Chondrocyte (in vitro differentiated cells): ENCODE measurements at places on chromosomes 3 and 15.

DNA sequence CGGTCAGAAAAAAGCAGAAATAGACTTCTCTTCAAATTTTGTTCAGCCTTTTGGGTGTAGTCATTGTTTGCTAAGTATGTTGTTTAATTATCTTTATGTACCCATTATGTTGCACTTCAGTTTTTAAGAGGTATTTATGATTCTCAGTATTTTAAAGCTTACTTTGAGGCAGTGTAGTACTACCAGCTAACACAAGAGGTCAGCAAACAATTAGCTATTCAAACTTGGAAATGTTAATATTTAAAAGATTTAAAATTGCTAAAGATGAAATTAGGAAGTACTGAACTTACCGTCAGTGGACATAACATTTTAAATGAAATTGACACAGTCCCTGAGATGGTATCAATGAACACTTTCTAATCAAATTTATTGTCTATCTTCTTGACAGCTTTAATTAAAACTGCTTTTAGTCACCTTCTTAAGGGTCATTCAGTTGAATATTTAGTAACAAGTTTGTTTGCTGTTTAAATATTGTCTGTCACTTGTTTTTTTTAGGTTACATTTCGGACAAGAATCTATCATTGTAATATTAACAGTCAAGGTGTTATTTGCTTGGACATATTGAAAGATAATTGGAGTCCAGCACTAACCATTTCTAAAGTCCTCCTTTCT is 28.1 kb downstream of the NKIRAS1 start:
- peaks cover 5% of the 10 kb centered on the region for H3K36me3 ChIP-seq
- no peak overlapping the region for H3K4me3 ChIP-seq

GRCh38 chr3:23344886-23345285 is 141.8 kb downstream of the UBE2E2 start:
- peaks cover 2% of the 10 kb centered on the region for H3K36me3 ChIP-seq
- peaks cover 7% of the 10 kb centered on the region for H3K4me1 ChIP-seq
- DNase-seq = no peak
- no peaks in the 10 kb centered on the region for H3K27me3 ChIP-seq

- no peak overlapping the region for H3K4me3 ChIP-seq
- H3K36me3 ChIP-seq = peaks cover 12% of the 10 kb centered on the region
- H3K27ac ChIP-seq = no peak overlapping the region
- no peak for DNase-seq
These were observed 93.0 kb upstream of the C2CD4B start for GRCh38 chr15:62257996-62258521.

GRCh38 chr3:34189133-34189532 is 390.7 kb downstream of the PDCD6IP start:
- no peak overlapping the region for H3K27ac ChIP-seq
- no peaks in the 10 kb centered on the region for H3K36me3 ChIP-seq
- H3K4me3 ChIP-seq = no peak overlapping the region
- no peak for DNase-seq
- H3K27me3 ChIP-seq = no peaks in the 10 kb centered on the region

DNA sequence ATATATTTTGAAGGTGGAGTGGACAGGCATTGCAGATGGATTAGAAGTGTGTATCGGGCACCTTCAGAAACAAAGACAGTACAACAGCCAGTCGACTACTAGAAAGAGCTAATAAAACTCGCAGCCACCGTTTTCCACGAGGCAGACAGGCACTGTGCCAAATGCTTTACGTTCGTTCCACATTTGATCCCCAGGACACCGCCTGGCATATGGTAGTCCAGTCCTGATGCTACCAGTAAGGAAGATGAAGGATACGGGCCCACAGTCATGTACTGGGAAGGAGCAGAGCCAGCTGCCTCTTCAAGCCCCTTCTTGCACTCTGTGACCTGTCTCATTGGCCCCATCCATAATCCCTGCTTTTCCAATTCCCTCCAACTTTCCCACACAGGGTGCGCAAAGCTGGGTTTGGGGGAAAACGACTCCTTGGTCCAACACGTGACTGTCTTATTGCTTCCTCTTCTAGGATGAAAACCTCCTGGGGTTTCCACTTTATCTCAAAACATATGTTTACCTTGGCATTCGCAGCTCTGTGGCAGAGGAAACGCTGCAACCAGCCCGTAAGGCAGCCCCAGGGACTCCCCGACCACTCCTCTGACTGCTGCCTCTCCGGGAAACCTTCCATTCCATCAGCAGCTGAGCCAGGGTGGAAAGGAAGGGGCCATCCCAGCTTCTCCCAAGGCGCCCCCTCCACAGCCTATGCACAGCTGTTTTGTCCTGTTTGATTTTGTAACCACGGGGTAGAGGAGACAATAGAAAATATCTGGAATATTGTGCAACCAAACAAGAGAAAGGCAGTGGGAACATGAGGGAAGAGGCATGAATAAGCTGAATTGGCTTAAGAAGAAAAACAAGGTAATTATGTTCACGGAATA is 107.4 kb downstream of the ADAMTS17 start:
- peaks cover 15% of the 10 kb centered on the region for H3K4me1 ChIP-seq
- peak overlapping the region; percentile 18 for H3K27ac ChIP-seq
- DNase-seq = no peak
- H3K27me3 ChIP-seq = peaks cover 5% of the 10 kb centered on the region
- H3K36me3 ChIP-seq = peaks cover 3% of the 10 kb centered on the region
- H3K4me3 ChIP-seq = no peak overlapping the region

- no peak overlapping the region for H3K4me3 ChIP-seq
- no peak for DNase-seq
- no peaks in the 10 kb centered on the region for H3K36me3 ChIP-seq
- no peaks in the 10 kb centered on the region for H3K27me3 ChIP-seq
- H3K27ac ChIP-seq = no peak overlapping the region
These were observed 103.0 kb upstream of the TBL1XR1 start for GRCh38 chr3:177300039-177300833.

DNA sequence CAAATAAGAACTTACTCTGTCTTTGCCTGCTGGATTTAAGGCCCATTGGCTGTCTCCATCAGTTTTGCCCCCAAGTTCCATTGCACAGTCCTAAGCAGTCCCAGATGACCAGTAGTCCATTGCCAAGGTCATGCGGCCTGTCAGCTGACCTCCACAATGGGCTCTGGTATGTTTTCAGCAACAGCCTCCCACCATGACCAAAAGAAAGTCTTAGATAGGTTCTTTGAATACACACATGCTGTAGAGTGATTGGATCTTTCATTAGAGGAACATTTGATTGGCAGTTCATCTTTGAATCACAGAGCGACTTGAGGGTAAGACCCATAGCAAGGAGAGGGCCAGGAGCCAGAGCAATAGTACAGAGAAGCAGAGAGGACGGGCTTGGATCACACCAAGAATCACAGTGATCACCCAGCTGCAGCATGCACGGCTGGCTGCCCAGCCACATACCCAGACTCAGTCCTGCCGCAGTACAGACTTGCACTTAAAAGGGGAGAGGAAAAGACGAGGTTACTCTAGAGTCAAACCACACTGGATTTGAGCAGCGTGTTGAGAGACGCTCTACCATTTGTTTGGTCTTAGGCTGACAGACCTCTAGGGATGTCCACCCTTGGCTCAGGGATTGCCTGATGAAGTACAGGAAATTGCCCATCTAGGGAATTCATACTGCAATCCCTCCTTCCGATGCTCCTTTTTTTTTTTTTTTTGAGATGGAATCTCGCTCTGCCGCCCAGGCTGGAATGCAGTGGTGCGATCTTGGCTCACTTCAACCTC is 50.4 kb downstream of the APH1B start:
- H3K27ac ChIP-seq = no peak overlapping the region
- no peak overlapping the region for H3K4me3 ChIP-seq
- DNase-seq = no peak
- peaks cover under 1% of the 10 kb centered on the region for H3K36me3 ChIP-seq
- no peaks in the 10 kb centered on the region for H3K27me3 ChIP-seq
- peaks cover 24% of the 10 kb centered on the region for H3K4me1 ChIP-seq

GRCh38 chr15:63553388-63553791 is 43.8 kb upstream of the FBXL22 start:
- peaks cover 7% of the 10 kb centered on the region for H3K36me3 ChIP-seq
- peak overlapping the region; percentile 54 for H3K4me3 ChIP-seq
- H3K27ac ChIP-seq = peak overlapping the region; percentile 96
- H3K4me1 ChIP-seq = peaks cover 35% of the 10 kb centered on the region
- no peaks in the 10 kb centered on the region for H3K27me3 ChIP-seq
- no peak for DNase-seq

- H3K4me1 ChIP-seq = peaks cover 14% of the 10 kb centered on the region
- DNase-seq = no peak
- peaks cover 48% of the 10 kb centered on the region for H3K27me3 ChIP-seq
- peak within 1 kb of the TSS; percentile 74 for H3K4me3 ChIP-seq
- no peak within 1 kb of the TSS for H3K27ac ChIP-seq
- H3K36me3 ChIP-seq = peaks cover 4% of the 10 kb centered on the region
These were observed at the start of gene MINAR1 for GRCh38 chr15:79431636-79432344. Gene MINAR1 (plus strand): TSS chr15:79432336. CDS start chr15:79456148, 23,812 bp downstream.

GRCh38 chr3:99868311-99868646 is 50.6 kb downstream of the CMSS1 start:
- H3K4me1 ChIP-seq = peaks cover 95% of the 10 kb centered on the region
- no peak for DNase-seq
- H3K27me3 ChIP-seq = no peaks in the 10 kb centered on the region
- H3K36me3 ChIP-seq = peaks cover 25% of the 10 kb centered on the region
- H3K4me3 ChIP-seq = no peak overlapping the region
- H3K27ac ChIP-seq = peak overlapping the region; percentile 96

DNA sequence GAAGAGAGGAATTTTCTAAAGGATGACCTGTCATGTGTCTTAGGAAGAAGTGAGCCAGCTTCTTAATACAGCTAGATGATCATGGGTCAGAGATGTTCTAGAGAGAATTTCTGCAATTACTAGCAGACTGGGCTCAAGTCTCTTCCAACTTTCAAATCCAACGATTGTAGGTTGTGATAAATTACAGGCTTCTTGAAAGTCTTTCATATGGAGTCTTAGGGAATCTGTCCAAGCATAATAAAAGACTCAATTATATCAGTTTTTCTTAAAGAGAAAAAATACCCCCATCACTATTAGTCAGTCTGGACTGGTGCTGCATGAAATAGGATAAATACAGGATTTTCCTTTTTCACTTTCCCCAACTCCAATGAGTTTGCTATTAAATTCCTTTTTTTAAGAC is 59.1 kb downstream of the DRD3 start:
- H3K4me3 ChIP-seq = no peak overlapping the region
- H3K27me3 ChIP-seq = no peaks in the 10 kb centered on the region
- DNase-seq = no peak
- no peak overlapping the region for H3K27ac ChIP-seq
- H3K36me3 ChIP-seq = no peaks in the 10 kb centered on the region

GRCh38 chr3:42640771-42641370 is 12.6 kb upstream of the ZBTB47 start:
- DNase-seq = no peak
- no peaks in the 10 kb centered on the region for H3K27me3 ChIP-seq
- H3K4me1 ChIP-seq = no peaks in the 10 kb centered on the region
- H3K36me3 ChIP-seq = peaks cover 30% of the 10 kb centered on the region
- peak overlapping the region; percentile 42 for H3K27ac ChIP-seq
- H3K4me3 ChIP-seq = no peak overlapping the region

DNA sequence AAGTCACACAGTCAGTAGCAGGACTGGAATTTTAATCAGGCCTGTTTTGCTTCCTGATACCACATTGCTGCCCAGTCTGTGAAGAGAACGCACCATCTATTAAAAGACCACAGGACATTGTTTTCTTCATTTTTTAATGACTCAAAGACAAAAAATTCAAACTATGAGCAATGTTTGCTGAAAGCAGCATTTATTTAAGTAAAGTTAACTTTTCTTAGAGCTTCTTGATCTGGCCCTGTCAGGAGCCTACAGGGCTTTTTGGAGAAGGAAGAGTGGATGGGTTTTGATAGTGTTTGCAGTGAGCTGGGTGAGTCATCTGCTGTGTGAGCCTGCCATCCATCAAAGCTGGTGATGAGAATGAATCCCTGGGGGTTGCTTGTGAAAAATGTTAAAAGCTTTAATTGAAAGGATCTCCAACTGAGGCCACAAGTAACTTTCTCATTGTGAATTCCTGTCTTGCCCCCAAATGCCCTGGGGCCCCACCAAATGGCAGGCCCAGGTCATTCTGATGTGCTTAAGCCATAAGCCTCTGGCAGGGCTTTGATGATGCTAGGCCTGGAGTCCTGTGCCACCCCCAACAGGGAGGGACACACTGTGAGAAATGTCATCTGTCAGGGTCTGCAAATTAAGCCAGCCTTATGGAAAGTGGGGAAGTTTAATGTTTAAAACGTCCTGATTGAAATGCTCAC is 136.2 kb upstream of the PFN2 start:
- H3K27me3 ChIP-seq = no peaks in the 10 kb centered on the region
- no peak for DNase-seq
- H3K4me3 ChIP-seq = no peak overlapping the region
- H3K36me3 ChIP-seq = no peaks in the 10 kb centered on the region
- peaks cover 44% of the 10 kb centered on the region for H3K4me1 ChIP-seq
- peak overlapping the region; percentile 91 for H3K27ac ChIP-seq

GRCh38 chr15:97077975-97078374 is 747.5 kb downstream of the NR2F2 start:
- peaks cover 30% of the 10 kb centered on the region for H3K27me3 ChIP-seq
- no peak overlapping the region for H3K4me3 ChIP-seq
- peaks cover 2% of the 10 kb centered on the region for H3K36me3 ChIP-seq
- no peak overlapping the region for H3K27ac ChIP-seq

- H3K36me3 ChIP-seq = no peaks in the 10 kb centered on the region
- no peak overlapping the region for H3K4me3 ChIP-seq
- no peaks in the 10 kb centered on the region for H3K27me3 ChIP-seq
- no peaks in the 10 kb centered on the region for H3K4me1 ChIP-seq
These were observed 283.2 kb upstream of the STT3B start for GRCh38 chr3:31249545-31249944.

- H3K4me3 ChIP-seq = peak overlapping the region; percentile 44
- H3K27ac ChIP-seq = peak overlapping the region; percentile 93
- DNase-seq = no peak
- H3K27me3 ChIP-seq = no peaks in the 10 kb centered on the region
These were observed 26.2 kb downstream of the RARB start for GRCh38 chr3:25454005-25454927.

DNA sequence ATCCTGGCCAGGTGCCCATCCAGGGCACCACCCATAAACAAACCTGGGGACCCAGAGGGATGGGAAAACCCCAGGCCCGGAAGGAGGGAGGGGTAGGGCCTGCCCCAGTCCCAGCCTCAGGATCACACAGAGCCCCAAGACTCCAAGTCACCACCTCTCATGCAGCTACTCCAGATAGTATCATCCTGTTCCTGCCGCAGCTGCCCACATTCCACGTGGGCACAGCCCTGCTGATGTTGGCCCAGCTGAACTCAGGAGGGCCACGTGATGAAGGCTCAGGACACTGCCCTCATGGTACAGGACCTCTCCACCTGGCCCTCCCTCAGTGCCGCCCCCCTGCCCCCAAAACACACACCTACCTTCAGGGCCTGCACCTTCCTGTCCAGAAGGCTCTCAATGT is 69.5 kb downstream of the CACNA2D2 start:
- H3K36me3 ChIP-seq = no peaks in the 10 kb centered on the region
- H3K27me3 ChIP-seq = peaks cover 30% of the 10 kb centered on the region
- H3K4me3 ChIP-seq = no peak overlapping the region
- DNase-seq = no peak
- H3K27ac ChIP-seq = no peak overlapping the region
- H3K4me1 ChIP-seq = no peaks in the 10 kb centered on the region

- no peaks in the 10 kb centered on the region for H3K27me3 ChIP-seq
- H3K36me3 ChIP-seq = no peaks in the 10 kb centered on the region
- peaks cover 17% of the 10 kb centered on the region for H3K4me1 ChIP-seq
- no peak for DNase-seq
These were observed 14.5 kb downstream of the EFCAB12 start for GRCh38 chr3:129413687-129414506.

GRCh38 chr3:183350164-183350563 is 78.3 kb downstream of the MCF2L2 start:
- DNase-seq = no peak
- H3K4me3 ChIP-seq = no peak overlapping the region
- peaks cover 5% of the 10 kb centered on the region for H3K36me3 ChIP-seq
- H3K27me3 ChIP-seq = peaks cover 2% of the 10 kb centered on the region
